Hair follicle dermal papilla cell (primary cell): ENCODE measurements at places on chromosomes 13 and 19. TPM values are rescaled to one million over a fixed set of nuclear protein-coding genes. Genes with fewer than 3 reads are reported as not detected.

MPND gene
- 5.3 and 5.4 TPM in 2 replicates for total RNA-seq

SBK2 gene
- total RNA-seq: 0.16 TPM in 1 of 2 replicates, not detected in the other

FFAR3 gene
- not detected in 2 replicates for total RNA-seq

TMC4 gene
- total RNA-seq: 0.36 and 1.5 TPM in 2 replicates

ZNF540 gene
- total RNA-seq: 0.49 TPM in 2 replicates

ZNF610 gene
- total RNA-seq: 1.9 and 2.6 TPM in 2 replicates

ZNF846 gene
- total RNA-seq: 12.3 and 15.3 TPM in 2 replicates

S1PR4 gene
- not detected in 2 replicates for total RNA-seq

GARIN5A gene
- total RNA-seq: 0.32 TPM in 1 of 2 replicates, not detected in the other

PSG1 gene
- total RNA-seq: 3.6 and 17.2 TPM in 2 replicates

CGB2 gene
- total RNA-seq: not detected in 2 replicates

GJB6 gene
- total RNA-seq: not detected in 2 replicates

SYNGR4 gene
- total RNA-seq: not detected in 2 replicates

PALM gene
- 0.73 and 0.97 TPM in 2 replicates for total RNA-seq

RFPL4AL1 gene
- not detected in 2 replicates for total RNA-seq

ZNF582 gene
- 3.4 and 5.1 TPM in 2 replicates for total RNA-seq

HIPK4 gene
- total RNA-seq: 0.12 and 0.49 TPM in 2 replicates

IFNL1 gene
- total RNA-seq: not detected in 2 replicates

MBD3L2 gene
- not detected in 2 replicates for total RNA-seq

TOMM40 gene
- total RNA-seq: 34.2 and 41.9 TPM in 2 replicates

GGACT gene
- 10.6 and 11.4 TPM in 2 replicates for total RNA-seq

RAB8A gene
- total RNA-seq: 65.8 and 66.0 TPM in 2 replicates

LAIR1 gene
- 0.16 TPM in 1 of 2 replicates, not detected in the other for total RNA-seq

ZNF302 gene
- 18.0 and 19.8 TPM in 2 replicates for total RNA-seq

PRDX2 gene
- total RNA-seq: 140 TPM in 2 replicates
